ENCODE measurements at places on chromosomes 12 and 14.

DNA sequence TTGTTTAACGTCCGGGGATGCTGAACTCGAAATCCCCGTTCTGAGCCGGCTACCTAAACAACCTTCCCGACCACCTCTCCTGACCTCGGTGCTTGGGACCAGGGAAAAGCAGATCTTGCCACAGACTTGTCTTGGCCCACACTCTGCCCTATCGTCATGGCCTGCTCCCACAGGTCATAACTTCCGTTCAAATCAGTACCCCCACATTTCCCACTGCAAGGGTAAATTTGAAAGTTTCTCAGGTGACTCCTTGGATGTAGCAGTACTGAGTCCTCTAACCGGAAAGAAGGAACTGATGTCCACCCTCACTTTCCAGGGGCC, 612 bp upstream of the RBM23 start:
- no peak for DNase-seq

- DNase-seq = no peak
Observed at GRCh38 chr14:98937712-98938505, 334.1 kb downstream of the BCL11B start.

- no peak for DNase-seq
Observed at GRCh38 chr12:130879212-130879686, 7.4 kb downstream of the RAN start.

DNA sequence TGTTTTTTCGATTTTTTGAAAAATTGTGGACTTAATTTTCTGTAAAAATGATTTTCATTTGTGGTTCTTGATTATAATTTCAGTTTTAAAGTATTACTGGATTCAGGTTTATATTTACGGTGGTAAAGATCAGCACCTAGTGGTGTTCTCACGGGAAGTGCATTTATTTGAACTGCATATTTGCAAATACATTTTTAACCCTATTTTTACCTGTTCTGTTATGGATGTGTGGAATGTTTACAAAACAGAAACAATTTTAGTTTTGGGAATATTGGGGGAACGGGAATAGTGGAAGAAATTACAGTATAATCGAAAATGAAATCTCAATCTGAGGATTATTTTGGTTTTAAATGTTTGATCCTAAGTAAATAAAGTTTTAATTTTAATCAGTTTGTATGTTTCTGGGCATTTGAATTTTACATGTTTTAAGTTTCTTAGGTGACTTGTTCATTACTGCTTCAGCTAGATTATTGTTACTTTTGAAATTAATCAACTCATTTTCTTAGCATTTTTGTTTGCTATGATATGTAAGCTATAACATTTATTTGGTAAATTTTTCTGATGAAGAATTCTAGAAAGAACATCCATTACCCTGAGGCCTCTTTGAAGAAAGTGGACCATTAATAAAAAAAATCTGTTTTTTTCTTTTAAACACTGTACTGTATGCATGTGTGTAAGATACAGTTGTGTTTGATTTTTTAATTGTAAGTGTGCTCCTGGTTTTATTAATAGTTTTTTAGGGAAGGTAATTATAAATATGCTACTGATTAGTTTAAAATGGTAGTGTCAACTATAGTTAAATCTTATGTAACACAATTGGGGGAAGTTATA, 942 bp downstream of the ATF7IP start:
- no peak for DNase-seq

GRCh38 chr14:61533513-61534255, 161.6 kb upstream of the HIF1A start:
- DNase-seq = no peak

DNA sequence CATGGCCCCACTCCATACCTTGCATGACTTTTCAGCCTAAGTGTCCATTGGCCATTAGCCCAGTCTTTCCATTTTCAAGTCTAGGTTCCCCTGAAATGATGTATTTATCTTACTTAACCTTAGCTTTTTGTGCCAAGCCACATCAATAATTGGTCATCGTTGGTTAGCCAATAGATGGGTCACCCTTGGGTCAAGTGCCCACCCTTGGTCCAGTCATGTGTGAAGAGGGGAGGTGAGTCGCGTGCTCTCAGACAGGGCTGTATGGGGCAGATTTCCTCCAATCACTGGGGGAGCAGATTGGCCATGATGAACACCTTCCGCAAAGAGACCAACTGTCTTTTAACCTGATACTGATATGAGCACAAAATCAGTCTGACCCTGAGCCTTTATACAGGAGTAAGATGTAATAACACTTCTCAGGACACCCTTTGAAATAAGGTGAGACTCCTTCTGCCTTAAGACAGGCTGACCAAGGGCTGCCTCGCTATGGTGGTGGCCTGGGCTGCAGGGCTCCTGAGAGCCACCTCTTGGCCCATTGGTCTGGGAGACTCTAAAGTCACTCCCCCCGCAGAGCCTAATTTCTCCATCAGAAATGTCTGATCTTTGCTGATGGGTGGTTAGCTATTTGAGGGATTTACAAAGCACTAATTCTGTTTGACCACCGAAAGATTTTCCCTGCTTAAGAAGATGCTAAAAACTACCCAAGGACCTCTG, 143.2 kb downstream of the ZFP36L1 start:
- DNase-seq = no peak

GRCh38 chr12:121490401-121491281, 90.2 kb downstream of the KDM2B start:
- no peak for DNase-seq

GRCh38 chr12:50129290-50129689, 17.3 kb downstream of the COX14 start:
- DNase-seq = no peak

GRCh38 chr12:120903412-120904196, 554 bp downstream of the SPPL3 start:
- DNase-seq = no peak

GRCh38 chr14:37142835-37143401, 29.5 kb downstream of the SLC25A21 start:
- DNase-seq = no peak

DNA sequence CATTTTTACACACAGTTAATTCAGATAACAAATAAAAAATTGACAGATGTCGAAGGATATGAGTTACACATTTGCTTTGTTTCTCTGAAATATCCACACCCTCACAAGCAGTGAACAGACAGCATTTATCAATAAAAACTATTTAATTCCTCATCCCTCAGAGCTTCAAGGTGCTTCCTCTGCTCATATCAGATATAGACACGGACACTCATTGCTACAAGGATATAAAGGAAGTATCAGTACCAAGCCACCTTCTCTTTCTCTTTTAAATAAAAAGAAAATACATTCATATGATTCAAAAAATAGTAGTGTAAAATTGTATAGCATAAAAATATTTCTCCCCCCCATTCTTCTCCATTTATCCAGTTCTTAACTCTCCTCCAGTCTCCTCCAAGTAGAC, 21.9 kb upstream of the MAGOHB start:
- no peak for DNase-seq

DNA sequence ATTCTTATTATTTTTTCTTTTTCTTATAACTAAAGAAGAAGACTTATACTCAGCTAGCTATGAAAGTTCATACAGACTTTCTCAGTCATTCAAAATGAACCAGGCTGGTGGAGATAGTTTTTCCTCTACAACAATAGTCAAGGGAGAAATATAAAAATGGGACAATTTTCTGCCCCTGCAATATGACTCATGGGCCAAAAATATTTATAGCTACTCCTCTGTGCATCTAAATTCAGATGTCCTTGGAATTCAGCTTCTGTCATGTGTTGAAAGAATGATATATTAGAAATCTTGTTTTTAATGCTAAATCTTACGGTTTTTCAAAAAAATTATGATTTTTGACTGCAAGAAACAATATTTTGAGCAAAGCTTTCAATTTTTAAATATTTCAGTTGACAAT, 237.2 kb upstream of the SYT10 start:
- no peak for DNase-seq

DNA sequence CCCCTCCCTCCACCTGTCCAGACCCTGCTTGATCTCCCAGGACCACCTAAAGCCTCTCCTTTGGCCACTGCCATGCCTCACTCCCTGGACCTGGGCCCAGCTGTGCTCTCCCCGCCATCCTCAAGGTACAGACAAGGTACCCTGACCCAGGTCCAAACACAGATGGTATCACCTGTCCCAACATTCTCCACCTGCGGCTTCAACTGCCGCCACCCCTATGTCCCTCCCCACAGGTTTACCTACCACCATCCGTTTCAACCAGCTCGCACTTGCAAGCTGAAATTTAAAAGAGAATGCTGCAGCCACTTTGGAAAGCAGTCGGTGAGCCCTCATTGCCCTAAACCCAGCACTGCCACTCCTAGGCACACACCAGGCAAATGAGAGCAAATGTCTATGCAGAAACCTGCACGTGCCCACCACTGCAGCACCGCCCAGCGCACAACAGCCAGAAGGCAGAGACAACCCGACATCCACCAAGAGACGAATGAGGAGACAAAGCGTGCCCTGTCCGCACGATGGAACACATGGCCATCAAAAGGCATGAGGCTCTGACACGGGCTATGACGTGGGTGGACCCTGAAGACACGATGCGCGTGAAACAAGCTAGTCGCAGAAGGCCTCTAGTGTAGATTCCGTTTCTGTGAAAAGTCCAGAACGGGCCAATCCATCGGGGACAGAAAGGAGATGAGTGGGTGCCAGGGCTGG, 71.0 kb downstream of the RFLNA start:
- DNase-seq = no peak

DNA sequence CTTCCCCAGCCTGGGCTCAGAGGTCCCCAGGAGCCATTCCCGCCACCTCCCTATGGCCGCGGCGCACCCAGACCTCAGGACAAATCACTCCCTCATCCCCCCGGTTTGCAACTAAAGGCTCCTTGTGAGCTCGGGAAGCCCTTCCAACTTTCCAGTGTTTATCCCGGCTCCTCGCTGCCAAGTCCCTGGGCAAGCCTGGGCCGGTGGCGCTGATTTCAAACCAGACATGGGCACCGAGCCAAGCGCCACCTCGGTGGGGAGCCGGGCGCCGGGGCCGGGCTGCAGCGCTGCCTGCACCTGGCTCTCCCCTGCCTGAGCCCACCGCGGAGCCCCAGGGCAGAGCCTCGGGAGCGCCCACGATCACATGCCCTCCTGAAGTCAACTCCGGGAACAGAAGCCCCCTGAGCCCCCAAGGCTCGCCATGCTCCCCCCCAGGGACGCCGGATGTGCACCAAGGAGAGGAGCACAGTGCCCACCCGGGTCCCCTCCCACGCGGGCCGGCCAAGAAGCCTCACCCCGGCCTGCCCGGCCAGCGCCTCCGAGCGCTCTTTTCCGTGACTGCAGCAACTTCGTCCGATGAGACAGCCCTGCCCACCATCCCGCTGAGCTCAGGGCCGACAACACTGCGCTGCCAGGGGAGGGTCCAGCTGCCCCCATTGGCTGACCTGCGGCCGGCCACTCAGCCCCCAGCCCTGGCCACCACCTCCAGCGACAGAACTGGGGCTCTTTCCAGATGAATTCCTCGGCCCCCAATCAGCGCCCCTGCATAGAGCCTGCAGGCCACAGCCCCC, 50.0 kb downstream of the NCOR2 start:
- DNase-seq = no peak

- no peak for DNase-seq
Observed at GRCh38 chr12:124601706-124602105, 34.3 kb upstream of the NCOR2 start.

DNA sequence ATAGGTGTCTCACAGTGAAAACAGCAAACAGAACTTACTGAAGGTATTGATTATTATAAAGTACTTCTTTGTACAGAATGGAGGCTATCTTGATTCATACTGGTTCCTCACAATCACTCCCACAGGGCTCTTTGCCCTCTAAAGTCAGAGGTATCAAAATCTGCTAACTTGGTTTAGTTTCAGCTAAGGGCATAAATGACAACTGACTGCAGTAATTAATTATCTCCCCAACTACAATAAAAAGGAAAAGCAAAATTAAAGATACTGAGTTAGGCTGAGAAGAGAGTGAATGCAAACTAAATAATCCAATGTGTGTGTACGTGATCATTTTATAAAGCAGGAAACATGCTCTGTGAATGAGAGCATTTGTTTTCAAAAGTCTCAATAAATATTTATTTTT, 338.7 kb downstream of the ACSS3 start:
- no peak for DNase-seq

Measured in NCI-H524 treated with DMSO at 0.1 percent for 48 hours (cell line).